ENCODE measurements at places on chromosomes 6 and 20. TPM values are rescaled to one million over a fixed set of nuclear protein-coding genes. Genes with fewer than 3 reads are reported as not detected.

SYCP2 gene
- total RNA-seq, result 2.7 TPM

PLEKHG1 gene
- 0.91 TPM for total RNA-seq

GABRR1 gene
- not detected for total RNA-seq

RBM24 gene
- total RNA-seq, result 0.39 TPM

NECAB3 gene
- 14.1 TPM for total RNA-seq

RAET1L gene
- total RNA-seq, result not detected

PSMB8 gene
- 58.8 TPM for total RNA-seq

CNKSR3 gene
- 13.8 TPM for total RNA-seq

GRIK2 gene
- 0.32 TPM for total RNA-seq

CFAP61 gene
- not detected for total RNA-seq

CLDN20 gene
- not detected for total RNA-seq

NHSL1 gene
- total RNA-seq, result 7.0 TPM

HIVEP1 gene
- total RNA-seq, result 19.1 TPM

SEMG1 gene
- total RNA-seq, result not detected

PRR18 gene
- total RNA-seq, result not detected

ENPP5 gene
- 0.13 TPM for total RNA-seq

KCNQ5 gene
- total RNA-seq, result 55.2 TPM

ATP9A gene
- 26.3 TPM for total RNA-seq

SPDEF gene
- total RNA-seq, result not detected

MUC21 gene
- not detected for total RNA-seq

PXDC1 gene
- 59.5 TPM for total RNA-seq

RPN2 gene
- total RNA-seq, result 245 TPM

PI16 gene
- total RNA-seq, result under 0.01 TPM

SLC16A10 gene
- total RNA-seq, result 1.4 TPM

KLHDC3 gene
- 58.9 TPM for total RNA-seq

RPP21 gene
- 16.5 TPM for total RNA-seq

All from articular chondrocyte of knee joint (primary cell).